ENCODE measurements at places on chromosomes 3 and 15. TPM values are rescaled to one million over a fixed set of nuclear protein-coding genes. Genes with fewer than 3 reads are reported as not detected.

The SLC2A2 gene
- total RNA-seq, result not detected

The DYNC1LI1 gene
- 48.1 TPM for total RNA-seq

The CTNNB1 gene
- 219 TPM for total RNA-seq

The CCR9 gene
- total RNA-seq, result not detected

The COL7A1 gene
- 170 TPM for total RNA-seq

The SLC24A1 gene
- total RNA-seq, result 4.0 TPM

The KAT2B gene
- 5.5 TPM for total RNA-seq

The KBTBD13 gene
- not detected for total RNA-seq

The LRRN1 gene
- total RNA-seq, result not detected

The CSTA gene
- 1.5 TPM for total RNA-seq

The PRICKLE2 gene
- 3.9 TPM for total RNA-seq

The C3orf70 gene
- 0.16 TPM for total RNA-seq

The AMT gene
- 0.36 TPM for total RNA-seq

The MYZAP gene
- total RNA-seq, result 1.3 TPM

The SPRED1 gene
- 9.0 TPM for total RNA-seq

The FLNB gene
- total RNA-seq, result 409 TPM

The SAMMSON gene
- not detected for total RNA-seq

The ATP8B4 gene
- 1.1 TPM for total RNA-seq

The ARPIN gene
- total RNA-seq, result 14.2 TPM

The PPIB gene
- 762 TPM for total RNA-seq

The FBXO40 gene
- total RNA-seq, result not detected

The DNAJA4 gene
- not detected for total RNA-seq

The TMC3 gene
- total RNA-seq, result not detected

The FGD5 gene
- 0.04 TPM for total RNA-seq

The COL6A6 gene
- total RNA-seq, result not detected

The OXTR gene
- 8.9 TPM for total RNA-seq

The DOCK3 gene
- total RNA-seq, result 0.28 TPM

The AHSG gene
- 0.09 TPM for total RNA-seq

The WDR93 gene
- total RNA-seq, result 0.26 TPM

The FAM107A gene
- 0.46 TPM for total RNA-seq

The SETD2 gene
- 18.9 TPM for total RNA-seq

The GOLGA8G gene
- not detected for total RNA-seq

The RBP2 gene
- total RNA-seq, result not detected

The OCA2 gene
- total RNA-seq, result 0.48 TPM

The CFAP20DC gene
- total RNA-seq, result 2.1 TPM

The PSTPIP1 gene
- total RNA-seq, result 0.25 TPM

The FBLN2 gene
- 2.1 TPM for total RNA-seq

The CYB561D2 gene
- 17.4 TPM for total RNA-seq

The TJP1 gene
- 78.9 TPM for total RNA-seq

The ACTC1 gene
- total RNA-seq, result 0.21 TPM

The ISLR2 gene
- total RNA-seq, result 0.06 TPM

The PLA2G4E gene
- total RNA-seq, result not detected

The CPA3 gene
- not detected for total RNA-seq

The PLCH1 gene
- 0.83 TPM for total RNA-seq

The FAM3D gene
- total RNA-seq, result not detected

The PLSCR5 gene
- total RNA-seq, result not detected

The ZBBX gene
- not detected for total RNA-seq

The RTP3 gene
- total RNA-seq, result not detected

The SLC15A2 gene
- total RNA-seq, result 0.20 TPM

The CLRN1 gene
- total RNA-seq, result not detected

The PRR20G gene
- total RNA-seq, result 2.4 TPM

The MASP1 gene
- total RNA-seq, result 0.02 TPM

The IQCB1 gene
- 9.0 TPM for total RNA-seq

The SGO1 gene
- 15.8 TPM for total RNA-seq

The BOC gene
- 5.3 TPM for total RNA-seq

The EBLN2 gene
- 0.41 TPM for total RNA-seq

Data from A549 treated with dexamethasone at 1 μM for 4 hours (cell line).